ENCODE measurements at places on chromosomes 1 and 21.

- DNase-seq = no peak
Observed at GRCh38 chr1:160459687-160460086, 59.3 kb downstream of the VANGL2 start.

DNA sequence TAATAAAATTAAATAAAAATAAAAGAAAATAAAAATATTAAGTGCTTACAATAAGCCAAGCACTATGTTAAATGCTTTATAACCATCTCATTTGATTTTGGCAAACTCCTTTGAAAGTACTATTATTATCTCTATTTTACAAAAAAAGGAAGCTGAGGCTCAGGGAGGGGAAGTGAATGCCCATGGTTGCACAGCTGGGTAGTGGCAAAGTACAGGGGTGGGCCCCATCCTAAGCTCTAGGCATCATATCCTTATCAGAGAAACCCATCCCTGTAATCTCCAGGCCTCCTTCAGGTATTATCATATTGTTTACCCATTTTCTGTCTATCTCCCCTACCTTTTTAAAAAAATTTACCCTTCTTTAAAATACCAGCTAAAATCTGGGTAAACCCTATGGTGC is 2.3 kb upstream of the MED18 start:
- no peak for DNase-seq

- no peak for DNase-seq
Observed at GRCh38 chr1:22454476-22455056, 2.9 kb downstream of the ZBTB40 start.

GRCh38 chr1:232629250-232630046 is 485 bp downstream of the SIPA1L2 start:
- DNase-seq = peak; percentile 10

DNA sequence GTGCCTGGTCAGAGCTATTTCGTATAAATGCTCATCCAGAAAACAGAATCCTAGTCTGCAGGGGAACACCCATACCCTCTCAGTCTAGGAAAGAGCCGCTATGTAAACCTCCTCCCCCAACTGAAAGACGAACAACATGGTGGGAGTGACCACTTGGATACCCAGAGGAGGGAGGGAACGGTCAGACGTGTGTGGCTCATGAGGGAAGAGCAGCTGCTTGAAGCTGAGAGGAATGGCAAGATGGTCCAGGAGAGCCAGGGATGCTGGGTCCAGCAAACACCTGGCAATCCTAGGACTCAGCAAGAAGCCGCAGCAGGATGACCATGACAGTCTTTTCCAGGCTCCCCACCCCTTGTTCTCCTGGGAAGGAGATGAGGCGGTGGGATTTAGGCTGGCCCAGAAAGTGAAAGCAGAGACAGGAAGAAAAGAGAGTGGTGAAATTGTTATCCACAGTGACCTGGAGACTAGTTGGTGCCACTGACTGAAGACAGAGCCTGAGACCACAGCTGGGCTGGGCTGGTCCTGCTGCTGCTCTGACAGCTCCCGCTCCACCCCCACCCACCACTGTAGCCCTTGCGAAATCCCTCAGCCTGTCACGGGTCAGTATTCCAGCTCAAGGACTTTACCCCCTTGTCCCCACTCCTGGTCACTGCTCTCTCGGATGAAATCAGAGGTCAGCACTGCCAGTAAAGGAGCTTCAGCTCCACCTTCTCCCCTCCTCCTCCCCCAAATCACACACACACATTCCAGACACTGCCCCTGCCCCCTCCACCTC is 3.6 kb downstream of the CERS2 start:
- DNase-seq = no peak

DNA sequence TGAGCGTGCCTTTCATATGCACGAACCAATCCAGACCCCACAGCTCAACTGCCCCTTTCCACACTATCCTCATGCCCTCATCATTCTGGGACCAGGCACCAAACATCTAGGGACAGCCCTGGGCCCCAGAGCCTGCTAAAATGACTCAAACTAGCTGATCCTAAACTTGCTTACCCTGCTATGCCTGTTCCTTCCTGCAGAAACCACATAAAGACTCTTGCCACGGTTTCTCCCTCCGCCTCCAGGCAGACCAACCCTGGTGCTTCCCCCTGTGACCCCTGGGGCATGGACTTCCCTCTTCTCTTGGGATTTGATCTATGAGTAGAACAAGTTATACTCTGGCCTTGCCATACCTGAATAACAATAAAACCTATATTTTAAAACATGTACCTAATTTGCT is 138.0 kb upstream of the CD34 start:
- DNase-seq = no peak

GRCh38 chr1:195745189-195746010 is 862.8 kb downstream of the KCNT2 start:
- no peak for DNase-seq

DNA sequence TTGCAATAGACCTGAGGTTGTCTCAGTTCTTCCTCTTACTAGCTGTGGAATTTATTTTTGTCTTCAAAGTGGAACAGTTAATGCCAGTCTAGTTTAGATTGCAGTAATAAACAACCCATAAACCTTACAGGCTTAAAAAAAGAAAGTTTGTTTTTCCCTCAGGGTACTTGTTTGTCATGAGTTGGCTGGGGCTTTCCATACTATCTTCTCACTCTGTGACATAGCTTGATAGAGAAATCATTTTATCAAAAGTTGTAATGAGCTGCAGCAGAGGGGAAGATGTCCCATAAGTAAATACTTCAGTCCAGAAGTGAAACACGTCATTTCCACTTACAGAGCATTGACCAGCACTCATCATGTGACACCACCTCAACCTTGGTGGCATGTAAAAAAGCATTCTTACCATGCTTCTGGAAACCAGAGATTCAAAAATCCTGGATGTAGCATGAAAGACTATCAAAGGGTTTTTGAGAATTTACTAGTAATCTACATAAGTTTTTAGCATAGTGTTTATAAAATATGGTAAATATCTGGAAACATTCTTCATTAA is 62.8 kb upstream of the COL11A1 start:
- DNase-seq = no peak
